Stimulated activated CD8-positive, alpha-beta memory T cell treated with anti-CD3 and anti-CD28 coated beads, Interleukin-12 subunit alpha, Interleukin-12 subunit beta, amount 100 ng/mL, for 1 hour (primary cell): ENCODE measurements at places on chromosomes 12 and 14.

DNA sequence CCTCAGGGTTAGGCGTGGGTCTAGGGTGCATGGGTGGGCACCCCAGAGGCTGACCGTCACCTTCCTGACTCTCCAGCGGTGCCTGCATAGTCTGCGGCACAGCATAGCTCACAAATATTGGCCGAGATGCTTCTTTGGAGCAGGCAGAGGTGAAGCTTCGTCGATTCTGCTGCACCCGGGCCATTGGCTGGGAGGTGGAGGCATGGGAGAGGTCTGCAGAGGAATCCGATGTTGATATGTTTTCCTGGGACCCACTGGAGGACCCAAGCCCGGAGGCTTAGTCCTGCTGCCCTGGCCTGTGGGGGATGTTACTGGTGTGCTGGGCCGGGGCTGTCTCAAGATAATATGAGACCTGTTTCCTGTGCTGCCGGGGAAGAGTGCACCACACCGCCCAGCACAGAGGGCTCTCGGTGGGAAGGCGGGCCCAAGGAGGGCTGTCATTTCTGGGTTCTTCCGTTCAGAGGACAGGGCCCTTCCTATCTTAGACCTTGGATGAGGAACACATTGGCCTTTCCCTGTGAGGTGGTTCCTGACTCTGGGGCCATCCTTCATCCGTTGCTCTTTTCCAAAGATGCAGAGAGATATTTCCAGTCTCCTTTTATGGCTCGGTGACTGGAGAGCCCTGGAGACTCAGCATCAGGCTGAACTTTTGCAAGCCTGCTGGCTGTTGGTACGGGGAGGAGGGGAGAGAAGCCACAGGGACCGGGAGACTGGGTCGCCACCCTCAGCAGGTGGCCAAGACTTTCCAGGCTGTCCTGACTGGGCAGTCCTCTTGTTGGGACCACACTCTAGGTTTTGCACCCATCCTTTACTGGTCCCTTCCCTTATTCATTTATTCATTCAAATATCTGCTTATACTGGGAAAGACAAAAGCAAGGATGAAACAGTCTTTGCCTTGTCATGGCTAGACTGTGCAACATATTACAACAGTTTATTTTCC is 143.5 kb downstream of the TSPAN9 start:
- no peak for DNase-seq

DNA sequence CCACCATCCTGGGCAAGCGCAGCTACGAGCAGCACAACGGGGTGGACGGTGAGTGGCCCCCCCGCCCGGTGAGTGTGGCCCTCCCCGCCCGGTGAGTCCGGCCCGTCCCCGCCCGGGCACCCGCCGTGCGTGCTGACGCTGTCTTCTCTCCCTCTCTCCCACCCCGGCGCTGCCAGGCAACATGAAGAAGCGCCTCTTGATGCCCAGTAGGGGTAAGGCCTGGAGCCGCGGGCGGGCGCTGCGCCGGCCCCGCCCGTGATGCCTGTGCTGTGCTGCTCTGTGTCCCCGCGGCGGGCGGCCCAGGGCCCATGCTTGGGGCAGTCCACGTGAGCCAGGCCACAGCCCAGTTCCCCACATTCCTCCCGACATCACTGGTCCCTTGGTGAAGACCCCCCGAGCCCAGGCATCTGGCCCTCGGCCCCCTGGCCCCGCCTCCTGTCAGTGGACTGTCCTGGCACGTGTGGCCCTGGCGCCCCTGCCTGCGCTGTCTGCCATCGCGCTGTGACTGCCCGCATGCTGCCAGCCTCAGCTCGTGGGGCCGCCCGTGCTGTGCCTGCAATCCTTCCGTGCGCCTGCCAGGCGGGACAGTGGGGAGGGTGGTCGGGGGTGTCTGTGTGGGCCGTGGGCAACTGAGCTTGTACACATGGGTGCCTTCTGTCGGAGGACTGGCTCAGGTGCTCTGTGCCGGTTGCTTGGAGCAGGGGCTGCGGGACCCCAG is 7.9 kb upstream of the CRIP2 start:
- DNase-seq: no peak

GRCh38 chr12:108609537-108610335 is 11.9 kb upstream of the TMEM119 start:
- DNase-seq: no peak

- no peak for DNase-seq
Observed at GRCh38 chr14:104294628-104294982, 156.2 kb downstream of the KIF26A start.

- DNase-seq: no peak
Observed at GRCh38 chr14:54772451-54772881, 130.2 kb downstream of the GCH1 start.

DNA sequence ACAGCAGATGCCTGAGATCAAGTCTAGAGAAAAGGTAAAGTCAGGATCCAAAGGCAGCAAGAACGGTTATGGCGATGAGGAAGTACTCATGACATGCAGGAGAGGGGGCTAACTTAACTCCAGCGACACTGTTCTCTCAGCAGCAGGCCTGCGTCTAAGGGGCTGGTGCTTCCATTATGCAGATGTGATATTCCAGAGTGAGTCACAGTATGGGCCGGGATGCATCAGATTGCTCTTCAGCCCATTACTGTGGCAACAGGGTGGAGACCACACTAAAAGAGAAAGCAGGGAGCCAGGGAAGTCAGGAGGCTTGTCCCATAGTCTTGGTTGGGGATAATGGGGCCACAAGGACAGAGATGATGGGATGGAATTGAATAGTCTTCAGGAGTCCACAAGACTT is 151.8 kb upstream of the NTF3 start:
- no peak for DNase-seq

- DNase-seq: no peak
Observed at GRCh38 chr12:55652352-55652751, 15.7 kb downstream of the OR10P1 start.

- DNase-seq: no peak
Observed at GRCh38 chr12:69059465-69060457, 126.8 kb upstream of the CPM start.

GRCh38 chr12:101539148-101539547 is 55.6 kb upstream of the MYBPC1 start:
- DNase-seq: no peak

- DNase-seq: no peak
Observed at GRCh38 chr14:70886421-70887206, 20.6 kb upstream of the PCNX1 start.

- no peak for DNase-seq
Observed at GRCh38 chr14:29016050-29016900, 249.7 kb downstream of the FOXG1 start.

GRCh38 chr14:52327374-52328226 is 13.5 kb downstream of the PTGER2 start:
- DNase-seq: no peak

- DNase-seq: no peak
Observed at GRCh38 chr12:105982022-105982421, 156.7 kb downstream of the NUAK1 start.

GRCh38 chr14:33568935-33569579 is 381.8 kb downstream of the EGLN3 start:
- no peak for DNase-seq

- no peak for DNase-seq
Observed at GRCh38 chr12:21346542-21347205, 12.0 kb upstream of the SLCO1A2 start.

DNA sequence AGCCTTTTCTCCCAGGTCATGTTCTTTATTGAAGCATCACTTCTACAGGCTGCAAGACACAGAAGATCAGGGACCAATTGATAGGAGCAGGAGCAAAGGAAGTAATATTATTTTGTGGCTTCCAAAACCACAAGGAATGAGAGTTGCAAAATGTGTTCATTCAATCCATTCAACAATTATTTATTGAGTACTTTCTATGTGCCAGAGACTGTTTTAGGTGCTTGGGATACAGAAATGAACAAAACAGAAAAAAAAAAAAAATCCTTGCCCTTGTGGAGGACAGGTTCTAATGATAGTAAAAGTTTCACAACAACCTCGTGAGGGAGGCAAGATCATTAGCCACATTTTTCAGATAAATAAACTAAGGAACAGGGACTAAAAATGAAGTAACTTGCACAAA is 20.1 kb upstream of the DACT1 start:
- no peak for DNase-seq

DNA sequence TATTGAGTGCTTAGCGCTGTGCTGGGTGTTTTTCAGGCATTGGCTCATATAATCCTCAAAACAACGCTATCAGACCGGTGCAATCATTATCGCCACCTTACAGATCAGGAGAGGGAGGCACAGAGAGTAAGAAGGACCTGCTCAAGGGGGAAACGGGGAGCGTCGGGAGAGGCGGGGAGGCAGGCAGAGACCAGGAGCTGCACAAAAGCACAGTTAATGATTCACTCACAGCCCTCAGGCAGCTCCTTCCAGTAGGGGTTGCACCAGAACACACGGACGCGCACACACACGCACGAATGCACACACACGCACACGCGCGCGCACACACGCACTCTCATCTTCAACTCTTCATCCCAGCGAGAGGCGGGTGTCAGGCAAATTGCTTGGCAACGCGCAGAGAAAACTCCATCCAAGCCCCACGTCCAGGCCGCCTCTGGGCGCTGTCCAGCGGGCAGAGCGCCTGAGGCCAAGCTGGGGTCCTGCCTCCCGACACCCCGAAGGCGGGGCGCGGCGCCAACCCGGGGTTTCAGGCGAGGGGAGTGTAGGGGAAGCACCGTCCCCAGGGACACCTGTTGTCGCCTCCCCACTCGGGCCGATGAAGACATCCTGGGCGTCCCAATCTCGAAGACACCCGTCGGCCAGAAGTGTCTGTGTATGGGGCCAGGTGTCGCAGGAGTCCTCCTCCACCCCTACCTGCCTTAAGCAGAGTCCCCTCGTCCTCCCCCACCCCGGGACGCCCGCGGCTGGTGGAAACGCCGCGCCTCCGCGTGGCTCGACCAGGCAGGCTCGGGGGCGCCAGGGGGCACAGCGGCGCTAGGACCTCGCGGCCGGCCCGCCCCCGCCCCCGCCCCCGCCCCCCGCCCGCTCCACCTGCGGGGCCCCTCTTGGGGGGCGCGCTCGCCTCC is 35.5 kb upstream of the STON2 start:
- no peak for DNase-seq
